ENCODE measurements at places on chromosomes 5 and 9.
A peak's percentile ranks its signal among the peaks of the same experiment; 100 is the strongest.

- DNase-seq: no peak
These were observed 104.4 kb downstream of the THBS4 start for GRCh38 chr5:80139466-80139972.

GRCh38 chr9:34059281-34059680 lies 10.6 kb upstream of the UBAP2 start:
- no peak for DNase-seq

DNA sequence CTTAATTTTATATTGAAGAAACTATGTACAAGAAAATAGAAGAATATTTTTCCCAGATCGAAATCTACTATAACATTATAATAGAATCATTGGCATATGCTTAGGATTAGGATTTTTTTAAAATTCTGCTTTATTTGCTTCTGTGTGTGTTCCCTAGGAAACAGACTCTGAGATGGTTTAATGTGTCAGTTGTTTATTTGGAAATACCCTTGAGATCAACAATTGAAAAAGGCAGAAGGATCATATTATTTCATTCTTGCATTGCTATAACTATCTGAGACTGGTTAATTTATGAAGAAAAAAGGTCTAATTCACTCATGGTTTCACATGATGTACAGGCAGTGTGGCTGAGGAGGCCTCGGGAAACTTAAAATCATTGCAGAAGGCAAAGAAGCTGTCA lies 622.6 kb downstream of the PRR16 start:
- DNase-seq: no peak

GRCh38 chr9:136662656-136663581 lies at the start of gene EGFL7:
EGFL7 (plus strand) TSS chr9:136662916; CDS start chr9:136668283, 5,367 bp downstream.
- DNase-seq: no peak

- DNase-seq: no peak
These were observed 163.3 kb upstream of the RAD23B start for GRCh38 chr9:107119735-107120134.

GRCh38 chr9:114227288-114228015 lies 72.1 kb downstream of the COL27A1 start:
- no peak for DNase-seq

DNA sequence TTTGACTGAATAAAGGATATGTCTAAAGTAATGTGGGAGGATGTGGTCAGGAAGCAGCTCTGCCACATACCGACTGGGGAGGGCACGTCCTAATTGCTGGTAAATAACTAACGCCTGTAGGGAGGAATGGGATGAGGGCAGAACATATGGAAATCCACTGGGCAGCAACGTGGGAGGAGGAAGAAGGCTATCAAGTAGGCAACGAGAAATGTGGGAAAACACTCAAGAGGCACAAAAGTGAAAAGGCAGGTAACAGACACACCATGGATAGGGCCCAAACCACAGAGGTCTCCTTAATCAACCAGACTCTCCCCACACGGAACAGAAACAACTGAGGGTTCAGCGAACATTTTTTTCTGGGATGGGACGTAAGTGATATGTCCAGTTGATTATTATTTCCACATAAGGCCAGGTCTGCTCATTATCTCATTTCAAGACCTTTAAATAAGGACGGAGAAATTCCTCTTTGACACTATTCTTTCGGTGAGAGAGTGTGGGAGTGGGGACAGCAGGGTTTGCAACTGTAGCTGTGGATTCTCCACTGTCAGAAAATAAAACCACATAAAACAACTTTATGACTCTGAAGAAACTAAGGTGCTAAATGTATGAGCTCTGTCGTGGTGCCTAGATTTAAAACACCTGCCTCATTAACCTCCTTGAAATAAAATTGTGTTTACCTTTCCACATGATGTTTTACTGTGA lies 17.0 kb downstream of the IARS1 start:
- DNase-seq: no peak

DNA sequence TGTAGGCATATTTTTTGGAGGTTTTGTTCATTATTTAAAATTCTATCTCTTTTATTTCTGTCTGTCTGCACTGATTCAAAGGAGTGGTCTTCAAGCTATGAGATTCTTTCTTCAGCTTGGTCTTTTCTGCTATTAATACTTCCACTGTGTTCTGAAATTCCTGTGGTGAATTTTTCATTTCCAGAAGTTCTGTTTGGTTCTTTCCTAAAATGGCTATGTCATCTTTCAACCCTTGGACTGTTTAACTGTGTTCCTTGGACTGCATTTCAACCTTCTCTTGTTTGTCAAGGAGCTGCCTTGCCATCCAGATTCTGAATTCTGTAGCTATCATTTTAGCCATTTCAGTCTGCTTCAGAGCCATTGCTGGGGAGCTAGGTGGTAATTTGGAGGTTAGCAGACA lies 76.3 kb downstream of the CERT1 start:
- DNase-seq: no peak

- DNase-seq: no peak
These were observed 9.1 kb downstream of the IL31RA start for GRCh38 chr5:55860288-55860687.

GRCh38 chr5:3373391-3373790 lies 222.2 kb upstream of the IRX1 start:
- peak; percentile 6 for DNase-seq

DNA sequence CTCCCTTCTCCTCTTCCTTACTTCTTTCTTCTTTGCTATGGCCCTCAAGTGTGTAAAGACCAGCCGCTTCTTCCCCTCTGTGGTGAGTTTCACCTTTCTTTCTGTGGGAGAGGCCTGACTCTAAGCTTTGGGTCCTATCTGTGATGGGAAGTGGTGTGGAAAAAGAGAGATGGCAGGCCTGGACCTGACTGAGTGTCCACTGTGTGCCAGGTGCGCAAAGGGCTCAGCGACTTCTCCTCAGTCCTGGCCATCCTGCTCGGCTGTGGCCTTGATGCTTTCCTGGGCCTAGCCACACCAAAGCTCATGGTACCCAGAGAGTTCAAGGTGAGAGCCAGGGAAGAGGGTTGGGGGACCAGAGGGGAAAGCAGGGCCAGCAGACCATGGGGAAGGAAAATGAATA lies 5.9 kb downstream of the SLC4A9 start:
- DNase-seq: no peak

DNA sequence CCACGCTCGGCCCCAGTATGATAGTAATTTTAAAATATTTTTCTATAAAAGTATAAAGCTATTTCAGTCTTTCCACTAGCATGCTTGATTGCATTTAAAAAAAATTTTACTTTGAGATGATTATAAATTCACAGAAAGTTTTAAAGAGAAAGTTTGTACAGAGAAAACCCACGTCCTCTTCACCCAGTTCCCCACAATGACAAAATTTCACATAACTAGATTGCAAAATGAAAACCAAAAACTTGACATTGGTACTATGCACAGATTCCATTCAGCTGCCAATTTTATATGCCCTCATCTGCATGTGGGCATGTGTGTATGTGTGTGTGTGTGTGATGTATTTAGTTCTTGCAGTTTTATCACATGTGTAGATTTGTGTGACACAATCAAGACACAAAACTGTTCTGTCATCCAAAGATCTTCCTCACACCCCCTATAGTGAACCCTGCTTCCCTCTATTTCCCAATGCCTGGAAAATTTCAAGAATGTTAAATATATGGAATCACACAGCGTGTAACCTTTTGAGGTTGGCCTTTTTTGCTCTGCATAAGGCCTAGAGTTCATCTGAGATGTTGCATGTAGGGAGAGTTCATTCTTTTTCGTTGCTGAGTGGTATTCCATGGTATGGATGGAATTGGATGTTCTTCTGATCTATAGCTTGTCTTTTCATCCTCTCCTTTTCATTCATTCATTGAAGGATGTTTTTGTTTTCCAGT lies 56.9 kb upstream of the BARHL1 start:
- DNase-seq: no peak

DNA sequence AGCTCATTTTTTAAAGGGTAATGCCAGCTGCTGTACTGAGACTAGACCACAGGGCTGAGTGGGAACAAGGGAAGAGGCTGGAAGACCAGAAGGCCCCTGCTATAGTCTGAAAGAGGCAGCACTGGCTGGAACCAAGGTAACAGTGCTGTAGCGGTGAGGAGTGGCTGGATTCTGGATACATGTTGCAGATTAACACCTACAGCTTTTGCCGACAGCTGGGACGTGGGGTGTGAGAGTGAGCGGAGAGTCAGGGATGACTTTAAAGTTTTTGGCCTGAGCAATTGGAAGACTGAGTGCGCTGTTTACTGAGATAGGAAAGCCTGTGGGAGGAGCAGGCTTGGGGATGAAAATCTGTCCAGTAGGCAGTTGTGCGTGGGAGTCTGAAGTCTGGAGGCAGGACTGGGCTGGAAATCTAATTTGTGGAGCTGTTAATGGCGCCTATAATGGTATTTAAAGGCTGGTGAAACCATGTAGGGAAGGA lies 26.5 kb downstream of the AQP7 start:
- DNase-seq: no peak

- no peak for DNase-seq
These were observed 146.1 kb downstream of the CAAP1 start for GRCh38 chr9:26746357-26747072.

DNA sequence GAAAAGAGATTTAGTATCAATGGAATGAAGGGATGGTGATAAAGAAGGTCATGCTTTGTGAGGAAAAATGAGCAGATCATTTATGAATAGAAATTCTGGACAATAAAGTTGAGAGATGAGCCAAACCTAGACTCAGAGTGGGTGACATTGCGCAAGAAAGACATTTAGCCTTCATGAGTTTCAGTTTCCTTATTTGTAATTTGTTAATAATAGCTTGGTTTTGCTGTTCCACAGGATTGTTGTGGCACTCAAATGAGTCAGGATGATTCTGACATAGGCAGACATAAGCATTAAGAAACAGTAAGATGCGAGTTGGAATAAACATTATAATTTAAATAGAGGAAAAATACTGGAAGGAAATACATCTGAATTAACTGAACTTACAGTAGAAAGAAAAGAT lies 34.8 kb downstream of the ITGA2 start:
- DNase-seq: no peak

- no peak for DNase-seq
These were observed 2.6 kb downstream of the DPP7 start for GRCh38 chr9:137111788-137112563.

Data from stimulated activated CD4-positive, alpha-beta T cell treated with anti-CD3 and anti-CD28 coated beads, Interleukin-2, amount 100 ng/mL, for 24 hours (primary cell).